ENCODE measurements at places on chromosomes 7 and 10. TPM values are rescaled to one million over a fixed set of nuclear protein-coding genes. Genes with fewer than 3 reads are reported as not detected.
A peak's percentile ranks its signal among the peaks of the same experiment; 100 is the strongest.

GRCh38 chr7:154743206-154743605 lies 259.7 kb downstream of the PAXIP1 start:
- DNase-seq, result no peak

DNA sequence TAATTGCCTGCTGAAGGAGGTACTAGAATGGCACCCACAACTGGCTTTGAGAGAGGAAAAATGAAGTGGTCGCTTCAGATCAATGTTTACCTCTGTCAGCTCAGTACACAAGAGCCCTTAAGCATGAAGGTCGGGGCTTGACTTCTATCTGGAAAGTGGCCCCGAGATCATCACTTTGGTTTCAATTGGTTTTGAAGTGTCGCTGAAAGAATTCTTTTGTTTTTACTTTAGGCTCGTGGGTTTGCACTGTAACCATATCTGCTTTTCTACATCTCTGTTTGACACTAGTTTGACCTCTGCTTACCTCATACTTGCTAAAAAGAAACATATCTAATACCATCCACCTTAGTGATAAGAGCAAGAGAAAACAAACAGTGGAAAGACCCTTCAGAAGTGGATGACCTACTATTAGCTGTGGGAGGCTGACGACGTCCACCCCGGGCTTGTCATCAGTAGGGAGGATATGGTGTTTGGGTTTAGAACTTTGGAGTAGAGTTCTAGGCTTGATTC lies 361.8 kb downstream of the GATA3 start:
- no peak for DNase-seq

The ALOX5 gene
- total RNA-seq, result 36.8 TPM

The EDRF1 gene
- 15.6 TPM for total RNA-seq

DNA sequence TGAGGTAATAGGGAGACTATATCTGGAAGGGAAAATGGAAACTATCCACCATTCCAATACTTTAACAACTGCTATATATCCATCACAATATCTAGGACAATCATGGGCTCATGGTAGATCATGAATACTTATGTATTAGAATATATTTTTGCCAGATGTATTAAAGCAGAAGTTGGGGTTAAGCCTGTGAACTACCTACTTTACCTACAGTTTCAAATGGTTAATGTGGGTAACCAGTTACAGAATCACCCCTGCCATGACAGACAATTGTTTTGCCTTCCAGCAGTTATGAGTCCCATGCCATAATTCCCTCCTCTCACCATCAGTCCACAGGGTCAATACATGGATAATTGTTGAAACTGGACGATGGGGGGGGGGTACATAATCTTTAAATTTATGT lies 29.9 kb upstream of the RAPGEF5 start:
- no peak for DNase-seq

The ANKRD26 gene
- 4.1 TPM for total RNA-seq

The MKI67 gene
- total RNA-seq, result 0.39 TPM

GRCh38 chr10:67221939-67222494 lies 296.2 kb downstream of the LRRTM3 start:
- no peak for DNase-seq

GRCh38 chr7:149053384-149053783 lies 25.1 kb upstream of the PDIA4 start:
- DNase-seq, result no peak

- peak; percentile 39 for DNase-seq
These were observed 3.0 kb upstream of the HOXA7 start for GRCh38 chr7:27159266-27160144.

- no peak for DNase-seq
These were observed 173.9 kb upstream of the GRM3 start for GRCh38 chr7:86469680-86470295.

- no peak for DNase-seq
These were observed 12.3 kb downstream of the SVIL start for GRCh38 chr10:29622382-29622922.

The NPSR1 gene
- total RNA-seq, result not detected

GRCh38 chr7:148954766-148955165 lies 70.7 kb upstream of the EZH2 start:
- DNase-seq, result no peak

The PDE1C gene
- 2.2 TPM for total RNA-seq

- no peak for DNase-seq
These were observed 165.8 kb downstream of the PAXIP1 start for GRCh38 chr7:154837087-154837486.

GRCh38 chr10:127158662-127159061 lies 37.7 kb downstream of the INSYN2A start:
- DNase-seq, result no peak

DNA sequence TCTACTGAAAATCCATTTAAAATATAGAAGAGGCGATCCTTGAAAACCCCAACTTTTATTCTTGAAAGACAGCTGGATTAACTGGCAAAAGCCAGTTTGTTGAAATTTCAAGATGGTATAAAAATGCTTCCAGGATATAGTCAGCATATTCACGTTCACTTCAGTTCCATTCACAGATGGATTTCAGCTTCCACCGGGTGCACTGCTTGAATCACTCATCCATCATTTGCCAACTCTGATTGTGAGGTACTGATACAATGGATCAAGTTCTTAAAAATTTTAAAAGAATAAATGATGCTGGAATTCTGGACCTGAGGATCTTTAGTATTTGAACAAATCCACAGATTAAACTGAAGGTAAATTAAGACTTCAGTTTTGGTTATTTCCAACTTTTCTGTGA lies 2.4 kb downstream of the PURB start:
- no peak for DNase-seq

- no peak for DNase-seq
These were observed 36.4 kb downstream of the OR13A1 start for GRCh38 chr10:45278860-45279498.

The SPDYE2B gene
- not detected for total RNA-seq

DNA sequence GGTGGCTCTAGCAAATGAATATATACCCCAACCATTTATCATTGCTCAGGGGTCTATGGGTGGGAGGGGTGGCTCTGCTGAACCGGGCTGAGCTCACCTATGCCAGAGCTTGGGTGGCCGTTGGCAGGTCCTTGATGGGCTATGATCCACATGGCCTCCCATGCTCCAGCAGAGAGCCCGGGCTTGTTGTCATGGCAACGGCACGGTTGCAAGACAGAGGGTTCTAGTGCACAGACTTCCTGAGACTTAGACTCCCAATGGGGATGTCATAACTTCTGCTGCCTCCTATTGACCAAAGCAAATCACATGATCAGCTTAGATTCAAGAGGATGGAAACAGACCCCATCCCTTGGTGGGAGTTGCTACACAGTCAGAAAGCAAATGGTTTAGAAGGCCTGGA lies 36.4 kb upstream of the CARD11 start:
- DNase-seq, result no peak

- DNase-seq, result no peak
These were observed 55.5 kb upstream of the SYPL1 start for GRCh38 chr7:106167439-106168136.

GRCh38 chr10:71909399-71910083 lies 54.7 kb upstream of the CHST3 start:
- DNase-seq, result no peak

DNA sequence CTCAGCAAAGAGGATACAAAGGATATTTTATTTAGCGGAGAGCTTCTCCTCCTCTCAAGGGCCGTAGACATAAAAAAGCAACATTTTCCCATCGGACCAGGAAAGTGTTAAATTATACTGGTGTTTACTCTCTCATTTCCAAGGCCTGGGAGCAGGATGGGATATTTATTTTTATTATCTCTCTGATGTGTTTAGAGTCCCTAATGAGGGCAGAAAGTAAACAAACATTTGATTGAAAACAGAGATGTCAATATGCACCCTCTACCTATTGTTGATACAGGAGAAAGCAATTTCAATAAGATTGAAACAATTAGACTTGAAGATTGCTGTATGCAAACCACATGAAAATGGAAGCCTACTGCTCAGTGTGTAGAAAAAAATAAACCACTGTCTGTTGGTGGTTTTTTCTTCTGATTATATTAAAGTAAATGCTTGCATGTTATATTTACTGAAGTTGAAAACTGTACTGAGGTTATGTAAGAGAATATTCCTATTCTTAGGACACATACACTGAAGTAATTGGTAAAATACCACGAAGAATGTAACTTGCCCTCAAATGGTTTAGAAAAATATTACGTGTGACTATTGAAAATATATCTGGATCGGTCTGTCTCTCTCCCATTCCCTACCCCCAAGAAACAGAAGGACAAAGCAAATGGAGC lies 59.3 kb downstream of the ATXN7L1 start:
- DNase-seq, result no peak

The MINDY4 gene
- 6.8 TPM for total RNA-seq

The DLG5 gene
- 30.6 TPM for total RNA-seq

The SORBS1 gene
- 854 TPM for total RNA-seq

The FHIP2A gene
- 36.3 TPM for total RNA-seq

GRCh38 chr7:34162027-34162565 lies 256.8 kb downstream of the BMPER start:
- DNase-seq, result no peak

- DNase-seq, result no peak
These were observed 82.2 kb downstream of the PIK3CG start for GRCh38 chr7:106947244-106947728.

The SH2B2 gene
- 8.9 TPM for total RNA-seq

The TSPAN13 gene
- 49.9 TPM for total RNA-seq

GRCh38 chr10:109952526-109952925 lies 29.2 kb upstream of the XPNPEP1 start:
- DNase-seq, result no peak

GRCh38 chr10:25851548-25851947 lies 82.5 kb upstream of the MYO3A start:
- DNase-seq, result no peak

GRCh38 chr7:107712025-107712424 lies 31.9 kb upstream of the CBLL1 start:
- no peak for DNase-seq

All from mesenteric fat pad (tissue), 1 donor.